ENCODE measurements at places on chromosomes 4 and X.
A peak's percentile ranks its signal among the peaks of the same experiment; 100 is the strongest.

- no peak for DNase-seq
Observed at GRCh38 chr4:15250021-15250441, 177.8 kb upstream of the C1QTNF7 start.

DNA sequence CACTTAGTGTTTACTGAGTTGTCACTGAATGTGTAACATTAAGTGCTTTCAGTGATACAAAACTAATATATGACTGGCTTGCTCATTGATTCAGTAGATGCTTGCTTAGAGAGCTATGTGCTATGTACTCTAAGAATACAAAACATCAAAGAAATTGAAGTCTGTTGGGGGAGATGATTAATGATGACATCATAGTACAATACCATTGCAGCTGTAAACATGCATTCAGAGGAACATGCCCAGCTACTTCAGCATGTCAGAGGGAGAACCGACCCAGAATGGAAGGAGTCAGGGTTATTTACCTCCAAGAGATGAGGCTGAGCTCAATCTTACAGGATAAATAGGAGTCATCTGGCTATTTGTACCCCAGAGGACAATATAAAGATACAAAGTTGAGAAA is 290.8 kb downstream of the TENM3 start:
- no peak for DNase-seq

- DNase-seq = no peak
Observed at GRCh38 chr4:73780243-73780642, 39.9 kb downstream of the CXCL8 start.

DNA sequence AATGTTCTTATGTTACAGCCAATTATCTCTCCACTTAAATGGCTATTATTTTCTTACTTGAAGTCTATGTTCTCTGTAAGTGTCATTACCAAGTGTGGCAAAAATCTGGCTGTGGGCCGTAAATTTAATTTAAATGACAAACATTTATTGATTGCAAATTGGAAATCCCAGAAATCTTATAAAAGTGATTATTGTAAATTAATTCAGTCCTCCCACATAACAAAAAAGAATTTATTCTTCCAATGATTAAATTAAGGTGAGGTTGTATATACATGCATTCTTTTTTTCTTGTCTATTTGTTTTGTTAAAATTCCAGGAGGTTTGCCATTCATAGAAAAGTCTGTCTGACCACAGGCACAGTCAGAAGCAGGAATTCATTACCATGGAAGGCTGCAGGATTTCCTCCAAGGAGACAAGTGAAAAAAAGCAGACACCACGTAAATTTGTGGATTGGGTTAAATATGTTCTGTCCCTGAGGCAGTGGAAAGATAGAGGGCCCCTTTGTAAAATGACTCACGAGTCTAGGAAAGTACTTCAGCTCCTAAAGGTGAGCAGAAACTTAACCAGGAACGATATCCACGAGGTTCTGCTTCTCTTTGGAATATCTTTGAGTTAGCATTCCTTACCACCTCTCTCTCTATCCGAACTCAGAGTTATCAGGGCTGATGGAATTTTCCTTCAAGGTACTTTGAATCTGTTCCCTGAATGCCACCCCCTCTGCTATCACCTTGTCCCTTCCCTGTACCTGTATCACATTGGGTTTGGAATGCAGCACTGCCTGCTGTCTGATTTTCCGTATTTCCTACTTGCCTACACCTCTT is 10.7 kb downstream of the PPARGC1A start:
- DNase-seq = no peak

GRCh38 chr4:14272206-14272605 is 644.7 kb upstream of the BOD1L1 start:
- no peak for DNase-seq

DNA sequence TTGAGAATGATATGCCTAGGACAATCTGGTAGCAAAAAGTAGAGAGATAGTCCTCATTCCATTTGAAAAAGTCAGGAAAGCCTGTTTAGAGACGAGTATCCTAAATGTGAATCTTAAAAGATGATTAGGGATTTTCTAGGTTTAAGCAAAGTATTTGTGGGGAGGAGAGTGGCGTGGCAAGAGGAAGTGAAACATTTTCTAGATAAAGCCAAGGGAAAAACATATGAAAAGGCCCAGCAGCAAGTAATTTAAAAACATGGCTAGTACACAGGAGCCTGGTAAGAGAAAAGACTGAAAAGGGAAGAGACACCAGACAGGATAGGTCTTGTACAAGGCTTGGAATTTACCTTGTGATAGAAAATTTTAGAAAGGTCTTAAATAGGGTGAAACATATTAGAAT is 45.9 kb downstream of the CORIN start:
- DNase-seq = no peak

DNA sequence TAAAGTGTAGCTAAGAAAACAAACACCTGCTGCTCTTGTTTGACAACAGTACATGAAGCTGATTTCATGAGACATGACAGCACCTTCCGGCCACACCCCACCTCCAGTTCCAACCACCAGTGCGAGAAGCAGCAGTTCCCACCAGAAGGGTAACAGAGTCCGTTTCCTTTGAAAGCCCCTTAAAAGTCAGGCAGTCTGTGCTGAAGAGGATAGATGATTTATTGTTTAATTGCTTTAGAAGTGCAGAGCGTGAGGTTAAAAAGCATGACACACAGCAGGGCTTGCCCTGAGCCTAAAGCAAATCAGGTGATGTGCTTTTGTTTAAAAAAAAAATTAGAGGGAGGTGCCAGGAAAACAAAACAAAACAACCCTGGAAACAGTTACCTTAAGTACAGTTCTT is 82.6 kb downstream of the HADH start:
- peak; percentile 74 for DNase-seq

All from DMS153 (cell line).